H7 (cell line): ENCODE measurements at places on chromosomes 12 and 14.
A peak's percentile ranks its signal among the peaks of the same experiment; 100 is the strongest.

DNA sequence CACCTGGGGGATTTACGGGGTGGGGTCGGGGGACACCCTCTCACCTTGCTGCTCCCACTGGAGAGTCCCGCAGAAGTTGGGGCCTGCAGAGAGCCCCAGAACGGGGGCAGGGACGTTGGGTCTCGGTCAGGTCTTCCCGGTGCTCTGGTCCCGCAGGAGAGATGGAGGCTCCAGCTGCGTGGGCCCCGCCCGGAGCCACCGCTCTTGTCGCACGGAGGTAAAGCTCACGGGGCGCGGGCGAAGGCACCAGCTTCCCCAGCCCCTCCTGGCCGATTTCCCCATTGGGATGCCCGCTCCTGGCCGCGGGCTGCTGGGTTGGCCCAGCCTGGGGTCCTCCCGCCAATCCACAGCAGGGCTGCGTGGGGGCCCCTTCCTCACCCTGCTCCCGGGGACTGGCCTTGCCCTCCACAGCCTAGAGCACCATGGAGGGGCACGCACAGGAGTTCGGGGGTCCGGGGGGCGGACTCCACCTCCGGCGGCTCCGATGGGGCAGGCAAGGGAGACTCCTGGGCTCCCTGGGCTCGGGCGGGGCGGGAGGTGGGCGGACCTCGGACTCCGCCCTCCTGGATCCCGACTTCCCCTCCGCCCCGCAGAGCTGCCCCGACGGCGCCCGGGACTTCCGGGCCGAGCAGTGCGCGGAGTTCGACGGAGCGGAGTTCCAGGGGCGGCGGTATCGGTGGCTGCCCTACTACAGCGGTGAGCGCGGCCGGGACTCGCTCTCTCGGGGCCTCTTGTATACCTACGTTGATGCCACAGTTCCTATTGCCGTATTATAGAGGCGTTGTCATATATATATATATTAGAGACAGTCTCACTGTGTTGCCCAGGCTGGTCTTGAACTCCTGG is 8.4 kb downstream of the PAPLN start:
- DNase-seq: peak; percentile 75

DNA sequence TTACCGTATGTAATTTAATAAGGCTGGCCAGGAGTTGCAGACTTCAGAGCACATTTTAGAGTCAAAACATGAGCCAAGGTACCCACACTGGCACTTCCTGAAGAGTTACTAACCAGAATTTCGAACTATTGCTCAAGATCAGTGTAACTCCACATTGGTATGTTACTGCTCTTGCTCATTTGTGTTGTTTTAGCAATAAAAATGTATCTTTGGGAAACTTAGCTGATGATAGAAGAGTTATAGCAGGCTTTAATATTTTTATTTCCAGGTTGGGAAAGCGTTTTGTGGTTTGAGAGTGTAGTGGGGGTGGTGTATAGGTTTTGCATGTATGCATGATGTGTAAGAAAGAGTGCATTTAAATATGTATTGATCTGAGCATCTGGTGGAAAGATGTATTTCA is 96.6 kb downstream of the SCN8A start:
- DNase-seq: no peak

GRCh38 chr12:68102163-68102562 is 57.4 kb downstream of the IFNG start:
- no peak for DNase-seq

DNA sequence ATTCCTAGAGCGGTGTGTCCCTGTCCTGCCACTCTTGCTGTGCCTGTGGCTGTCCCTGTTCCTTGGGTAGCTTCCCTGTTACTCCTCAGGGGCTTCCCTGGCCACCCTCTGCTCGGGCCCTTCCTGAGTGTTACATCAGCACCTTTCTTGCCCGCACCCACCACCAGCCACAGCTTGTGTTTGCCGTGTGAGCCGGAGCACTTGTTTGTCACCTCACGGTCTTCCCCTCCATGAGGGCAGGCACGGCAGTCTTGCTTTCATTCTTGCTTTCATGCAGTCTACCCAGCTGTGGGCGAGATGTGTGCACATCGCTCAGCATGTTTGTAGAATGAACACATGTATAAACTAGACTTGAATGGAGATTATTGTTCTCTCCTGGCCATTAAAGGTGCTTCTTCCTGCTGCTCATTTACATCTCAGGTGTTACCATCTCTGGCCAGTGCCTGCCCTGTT is 42.0 kb downstream of the TRAF3 start:
- no peak for DNase-seq

GRCh38 chr12:19572920-19573558 is 133.7 kb downstream of the AEBP2 start:
- DNase-seq: peak; percentile 68

- DNase-seq: no peak
These were observed 6.3 kb upstream of the PZP start for GRCh38 chr12:9214534-9214933.

DNA sequence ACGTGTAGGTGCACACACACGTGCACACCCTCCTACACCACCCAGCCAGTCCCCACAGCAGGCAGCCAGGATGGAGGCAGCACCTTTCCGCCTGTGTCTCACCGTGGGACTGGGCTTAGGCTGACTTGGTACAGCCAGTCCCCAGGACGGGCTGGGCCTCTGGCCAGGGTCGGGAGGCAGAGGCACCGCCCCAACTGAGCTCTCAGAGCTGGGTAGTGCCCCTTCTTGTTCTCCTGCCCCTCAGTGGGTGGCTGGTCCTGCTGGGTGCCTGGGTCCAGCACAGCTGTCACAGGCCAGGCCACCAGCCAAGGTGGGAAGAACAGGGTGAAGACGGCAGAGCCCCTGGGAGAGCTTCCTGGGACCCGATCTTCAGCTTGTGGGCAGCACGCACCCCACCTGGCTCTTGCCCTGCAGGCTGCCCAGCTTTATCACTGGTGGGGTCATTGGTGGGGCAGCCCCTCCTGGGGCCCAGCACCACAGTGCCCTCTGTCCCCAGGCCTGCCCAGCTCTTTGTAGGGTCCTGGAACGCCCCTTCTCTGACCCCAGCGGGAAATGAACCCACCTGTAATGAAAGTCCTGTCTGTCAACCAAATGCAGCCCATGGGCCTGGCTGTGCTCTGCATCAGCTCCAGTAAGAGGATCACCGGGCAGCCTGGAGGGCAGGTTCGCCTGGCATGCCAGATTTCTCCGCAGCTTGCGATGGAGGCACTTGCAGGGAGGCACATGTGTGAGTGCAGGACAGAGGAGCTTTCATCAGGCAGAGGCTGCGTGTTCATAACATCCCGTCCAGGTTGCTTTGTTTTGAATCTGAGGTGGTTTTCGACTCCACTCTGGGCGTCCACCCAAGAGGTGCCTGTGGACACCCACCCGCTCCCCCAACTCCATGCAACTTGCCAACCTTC is 14.7 kb downstream of the CDCA4 start:
- DNase-seq: peak; percentile 58

DNA sequence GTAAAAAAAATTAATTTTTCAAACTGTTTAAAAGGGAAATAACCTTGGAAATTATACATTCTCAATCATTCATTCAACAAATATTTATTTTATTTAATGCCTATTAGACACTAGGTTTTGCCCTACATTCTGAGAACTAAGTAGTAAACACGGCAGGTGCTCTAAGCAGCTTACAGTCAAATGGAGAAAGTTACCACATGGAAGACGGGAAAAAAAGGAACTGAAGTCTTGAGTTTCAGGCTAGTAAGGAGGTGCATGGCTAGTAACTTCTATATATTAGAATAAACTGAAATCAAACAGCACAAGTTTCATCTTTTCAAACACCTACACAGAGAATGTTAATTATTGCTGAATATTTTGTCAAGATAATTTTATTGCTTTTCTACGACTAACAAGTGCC is 52.9 kb downstream of the C12orf42 start:
- no peak for DNase-seq

DNA sequence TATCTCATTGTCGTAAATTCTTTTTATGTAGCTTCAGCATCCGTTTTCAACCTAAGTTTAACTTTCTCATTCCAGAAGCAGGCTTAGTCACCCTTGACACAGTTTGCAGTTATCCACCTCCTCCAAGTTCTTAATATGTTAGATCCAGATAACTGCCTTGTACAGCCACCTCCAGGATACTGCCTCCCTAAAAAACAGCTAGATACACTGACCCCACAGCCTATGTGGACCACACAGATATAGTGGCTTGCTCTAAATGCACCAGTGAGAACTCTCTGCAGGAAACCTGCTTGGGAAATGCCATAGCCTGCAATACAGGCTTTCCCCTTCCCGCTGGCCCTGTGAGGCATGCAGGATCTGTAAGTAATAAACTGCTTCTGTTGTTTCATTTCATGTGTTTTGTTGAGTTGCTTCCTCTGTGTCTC is 11.1 kb upstream of the RTL1 start:
- no peak for DNase-seq

DNA sequence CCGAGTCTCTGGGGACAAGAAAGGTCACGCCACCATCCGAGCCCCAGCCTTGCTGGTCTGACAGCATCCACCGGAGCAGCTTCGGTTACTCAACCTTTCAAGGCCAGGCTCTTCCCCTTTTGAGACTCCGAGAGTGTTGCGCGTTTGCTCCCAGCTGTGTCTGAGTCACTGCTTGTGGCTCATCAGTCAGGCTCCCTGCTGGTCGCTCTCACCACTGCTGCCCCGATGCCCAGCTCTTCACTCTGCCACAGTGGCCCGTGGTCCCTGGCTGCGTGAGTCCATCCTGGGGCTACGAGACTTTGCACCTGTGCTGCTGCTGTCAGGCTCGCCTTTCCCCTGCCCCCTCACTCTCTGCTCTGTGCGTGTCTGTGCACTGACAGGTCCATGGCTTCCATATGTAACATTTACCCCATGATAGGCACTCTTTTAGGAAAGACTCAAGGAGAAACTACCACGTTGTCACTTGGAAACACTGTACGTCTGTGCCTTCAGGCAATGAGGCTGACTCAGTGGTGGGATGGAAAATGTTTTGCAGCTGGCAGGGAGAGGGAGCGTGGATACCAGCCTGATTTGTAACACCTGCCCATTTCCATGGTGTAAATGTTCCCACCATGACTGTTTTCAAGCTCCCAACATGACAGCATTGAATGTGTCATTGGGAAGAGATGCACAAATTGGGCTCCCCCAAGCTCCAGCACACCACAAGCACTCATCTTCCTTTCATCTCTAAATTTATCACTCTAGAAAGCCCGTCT is 350.7 kb downstream of the TMEM132D start:
- DNase-seq: no peak

GRCh38 chr12:100899301-100899700 is 104.7 kb downstream of the ANO4 start:
- no peak for DNase-seq

GRCh38 chr12:47894068-47894467 is 10.7 kb downstream of the VDR start:
- DNase-seq: no peak

GRCh38 chr12:54197431-54197909 is 8.7 kb upstream of the SMUG1 start:
- DNase-seq: peak; percentile 69

- peak; percentile 9 for DNase-seq
These were observed 102.0 kb downstream of the PIK3C2G start for GRCh38 chr12:18363321-18363720.

DNA sequence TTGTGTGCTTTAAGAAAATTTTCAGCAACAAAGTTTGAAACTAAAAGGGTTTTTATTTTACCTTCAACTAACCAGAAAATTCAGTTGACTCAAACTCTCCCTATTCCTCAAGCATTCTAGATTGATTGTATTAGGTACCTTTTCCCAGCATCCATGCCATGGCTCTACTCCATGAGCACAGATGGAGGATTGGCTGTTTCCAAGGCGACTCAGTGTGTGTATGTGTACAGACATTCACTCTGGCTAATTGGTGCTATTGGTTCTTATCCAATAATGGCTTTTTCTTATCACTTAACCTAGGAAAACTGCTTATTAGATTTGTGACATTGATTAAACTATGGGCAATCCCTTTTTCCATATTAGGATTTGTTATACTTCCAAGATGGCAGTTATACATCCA is 202.6 kb downstream of the ANO6 start:
- no peak for DNase-seq

GRCh38 chr14:47149326-47149725 is 497.7 kb upstream of the RPL10L start:
- no peak for DNase-seq

GRCh38 chr12:124172636-124173035 is 122.3 kb upstream of the RFLNA start:
- DNase-seq: no peak

DNA sequence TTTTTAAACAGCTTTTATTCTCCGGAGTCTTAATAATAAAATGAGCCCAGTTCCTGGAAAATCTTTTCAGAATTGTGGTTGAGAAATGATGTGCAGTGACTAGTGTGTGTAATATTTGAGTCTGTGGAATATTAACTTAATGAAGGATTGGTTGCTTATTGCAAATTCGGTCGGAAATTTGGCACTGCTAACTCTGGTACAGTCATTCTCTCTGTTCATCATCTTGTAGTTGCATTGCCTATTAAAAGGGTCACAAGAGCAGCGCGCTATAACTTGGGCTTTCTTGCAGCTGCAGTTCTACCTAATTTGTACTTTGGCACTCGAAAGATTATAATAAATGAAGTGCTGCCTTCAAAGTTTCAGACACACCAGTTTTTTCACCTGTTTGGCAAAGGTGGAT is 146.0 kb downstream of the FLRT2 start:
- no peak for DNase-seq

DNA sequence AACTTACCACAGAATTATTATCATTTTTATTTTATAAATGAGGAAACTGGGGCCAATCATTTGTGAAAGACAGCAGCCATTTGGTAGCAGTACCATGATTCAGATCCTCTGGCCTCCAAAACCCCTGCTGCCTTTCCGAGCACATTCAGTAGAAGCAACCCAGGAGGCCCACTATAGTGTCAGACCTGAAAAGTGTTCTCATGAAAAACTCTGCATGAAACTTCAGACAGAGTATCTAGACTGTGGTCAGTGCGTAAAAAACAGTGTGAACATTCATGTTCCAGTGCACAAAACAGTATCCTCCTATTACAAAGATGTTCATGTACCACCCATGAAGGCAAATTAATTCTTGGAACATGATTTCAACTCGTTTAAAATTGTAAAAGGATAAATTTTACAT is 112.0 kb downstream of the EPS8 start:
- DNase-seq: peak; percentile 6

DNA sequence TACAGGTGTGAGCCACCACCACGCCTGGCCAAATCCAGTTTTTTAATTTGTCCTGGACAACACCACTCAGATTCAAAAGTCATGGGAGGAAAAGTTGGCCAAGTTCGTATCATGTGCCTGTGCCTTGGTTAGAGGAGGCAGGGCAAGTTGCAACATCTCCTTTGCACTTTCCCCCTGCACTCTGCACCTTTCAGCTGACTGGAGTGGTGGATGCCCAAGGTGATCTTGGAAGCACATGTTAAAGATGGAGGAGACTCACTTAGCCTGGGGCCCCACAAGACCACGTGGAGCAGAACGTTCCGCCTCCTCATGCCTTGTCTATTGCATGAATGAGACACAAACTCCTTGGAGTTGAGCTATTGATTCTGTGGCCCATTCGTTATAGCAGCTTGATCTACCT is 82.1 kb upstream of the FZD10 start:
- no peak for DNase-seq

- DNase-seq: no peak
These were observed 59.4 kb downstream of the SDR9C7 start for GRCh38 chr12:56874821-56875220.

DNA sequence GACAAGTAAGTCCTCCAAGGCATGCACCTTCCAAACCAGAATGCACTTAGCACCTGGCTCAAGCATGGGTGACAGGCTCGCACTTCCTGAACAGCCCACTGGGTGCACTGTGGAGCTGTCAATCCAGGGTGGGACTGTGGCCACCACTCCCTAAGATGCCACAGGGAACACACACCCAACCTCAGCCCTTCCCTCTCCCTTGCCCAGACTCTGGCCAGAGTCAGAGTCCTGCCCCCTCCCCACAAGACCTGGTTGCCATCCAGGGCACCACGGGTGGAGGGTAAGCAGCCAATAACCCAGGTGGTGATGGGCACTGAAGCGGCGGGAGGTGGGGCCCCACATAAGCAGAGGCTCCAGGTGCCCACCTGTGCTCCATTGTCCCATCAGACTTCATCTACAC is 160.6 kb downstream of the MYRFL start:
- DNase-seq: peak; percentile 56
